Stimulated activated CD8-positive, alpha-beta memory T cell treated with anti-CD3 and anti-CD28 coated beads, Interleukin-15, amount 100 ng/mL, for 4 hours (primary cell): ENCODE measurements at places on chromosomes 6 and 20.
A peak's percentile ranks its signal among the peaks of the same experiment; 100 is the strongest.

DNA sequence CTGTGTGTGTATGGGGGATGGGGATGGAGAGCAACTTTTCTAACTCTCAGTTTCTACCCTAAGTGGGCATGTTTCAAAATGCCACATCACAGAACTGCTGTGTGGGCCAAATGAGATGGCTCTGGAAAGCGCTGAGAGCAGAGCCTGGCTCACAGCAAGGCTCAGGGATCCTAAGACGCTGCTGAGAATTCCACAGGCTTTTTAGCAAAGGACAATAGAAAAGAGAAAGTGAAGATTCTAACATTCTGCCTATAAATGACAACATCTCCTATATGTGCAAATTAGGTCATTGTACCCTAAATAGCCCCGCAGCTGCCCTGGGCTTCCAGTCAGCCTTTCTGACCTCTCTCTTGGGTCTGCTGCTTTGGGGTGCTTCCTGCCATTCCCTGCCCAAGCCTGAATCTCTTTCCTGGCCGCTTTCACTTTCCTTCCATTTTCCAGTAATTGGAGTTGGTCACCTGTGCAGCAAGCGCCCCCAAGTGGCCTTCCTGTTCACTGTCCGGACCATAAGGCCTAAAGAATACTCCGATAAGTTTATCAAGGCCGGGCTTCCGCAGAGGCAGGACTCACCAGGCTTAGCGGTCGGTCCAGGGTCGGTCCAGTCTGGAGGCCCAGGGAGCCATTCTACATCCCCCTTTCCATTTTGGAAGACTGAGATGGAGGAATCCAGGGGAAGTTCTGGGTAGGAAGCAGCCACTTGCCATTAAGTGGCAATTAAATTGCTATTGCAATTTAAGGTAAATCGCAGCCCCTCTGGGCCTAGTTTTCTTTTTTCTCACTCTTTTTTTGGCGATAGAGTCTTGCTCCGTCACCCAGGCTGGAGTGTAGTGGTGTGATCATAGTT, 6.7 kb upstream of the DDR1 start:
- peak; percentile 47 for DNase-seq

DNA sequence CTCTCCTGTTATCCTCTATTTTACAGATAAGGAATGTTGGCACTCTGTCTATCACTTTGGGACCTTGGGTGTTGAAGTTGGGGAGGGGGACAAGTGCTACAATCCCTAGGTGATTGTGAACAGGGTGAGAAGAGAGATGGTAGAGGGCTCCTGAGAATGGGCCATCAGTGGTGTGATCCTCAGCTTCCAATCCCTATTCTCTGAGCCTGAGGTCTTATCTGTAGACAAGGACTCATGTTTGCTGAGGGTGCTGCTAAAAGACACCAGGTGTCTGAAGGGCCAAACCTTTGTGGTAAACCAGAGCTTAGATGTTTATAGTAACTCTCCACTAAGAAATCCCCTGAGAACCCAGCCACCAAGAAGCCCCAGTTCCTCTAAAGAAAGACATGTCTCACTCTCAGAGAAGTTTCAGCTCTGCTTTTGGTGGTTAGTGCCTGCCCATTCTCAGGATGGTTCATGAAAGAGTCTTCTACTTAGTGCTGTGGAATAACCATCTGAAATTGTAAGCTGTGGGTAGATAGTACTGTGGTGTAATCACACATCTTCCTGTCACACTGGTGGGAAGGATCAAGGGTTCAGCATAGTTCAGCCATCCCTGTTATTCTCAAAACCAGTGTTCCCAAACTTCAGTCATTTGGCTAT, 58.2 kb upstream of the IL20RA start:
- no peak for DNase-seq

DNA sequence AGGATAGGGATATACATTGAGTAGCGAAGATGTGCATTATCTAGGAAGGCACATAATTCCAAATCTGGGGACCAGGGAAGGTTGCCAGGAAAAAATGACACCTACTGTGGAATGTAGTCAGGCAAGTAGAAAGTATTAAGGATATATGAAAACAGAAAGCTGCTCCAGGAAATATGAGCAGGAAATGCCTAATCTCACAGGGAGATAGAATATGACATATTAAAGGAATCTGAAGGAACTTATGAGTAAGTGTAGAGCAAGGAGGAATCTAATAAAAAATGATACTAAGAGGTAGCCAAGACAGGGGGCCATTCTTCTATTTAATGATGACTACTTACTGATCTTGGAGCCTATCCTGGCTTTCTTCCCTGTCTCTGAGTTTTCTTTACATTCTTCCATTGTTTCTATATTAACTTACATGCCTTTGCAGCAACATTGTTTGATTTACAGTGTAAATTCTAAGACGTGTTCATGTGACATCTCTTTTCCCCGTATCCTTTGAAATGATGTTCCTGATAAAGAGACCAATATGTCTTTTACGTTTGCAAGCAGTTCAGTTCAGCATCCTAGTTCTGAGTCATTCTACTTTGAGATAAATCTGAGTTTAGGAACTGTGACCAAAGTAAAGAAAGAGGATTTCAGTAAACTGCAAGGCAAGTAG, 58.6 kb downstream of the TINAG start:
- no peak for DNase-seq

DNA sequence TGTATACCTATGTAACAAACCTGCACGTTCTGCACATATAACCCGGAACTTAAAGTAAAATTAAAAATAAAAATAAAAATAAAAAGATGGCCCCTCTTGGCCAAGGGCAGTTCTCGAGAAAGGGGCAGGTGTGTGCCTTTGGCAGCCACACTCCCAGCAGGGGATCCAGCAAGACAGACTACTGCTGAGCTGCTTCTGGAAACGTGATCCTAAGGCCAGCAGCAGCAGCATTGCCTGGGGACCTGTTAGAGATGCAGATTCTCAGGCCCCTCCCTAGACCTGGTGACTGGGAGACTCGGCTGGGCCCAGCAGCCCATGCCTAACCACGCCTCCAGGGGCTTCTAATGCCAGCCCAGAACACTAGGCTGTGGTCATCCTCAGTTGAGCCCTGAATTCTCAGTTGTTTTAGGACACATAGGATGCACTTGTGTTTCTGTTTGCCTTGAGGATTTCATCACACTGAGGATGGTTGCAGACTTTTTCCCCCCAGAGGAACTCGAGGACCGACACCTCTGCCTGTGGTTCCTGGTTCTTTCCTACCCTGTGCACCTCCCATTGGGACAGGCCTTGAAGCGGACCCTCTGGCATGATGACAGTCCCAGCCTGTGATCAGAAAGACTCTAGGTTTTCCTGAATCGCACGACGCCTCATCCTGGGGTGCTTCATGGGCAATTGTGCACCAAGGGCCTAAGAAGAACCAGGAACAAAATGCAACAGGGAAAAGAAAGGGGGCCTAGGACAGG, 105.9 kb downstream of the TOX2 start:
- DNase-seq = no peak

DNA sequence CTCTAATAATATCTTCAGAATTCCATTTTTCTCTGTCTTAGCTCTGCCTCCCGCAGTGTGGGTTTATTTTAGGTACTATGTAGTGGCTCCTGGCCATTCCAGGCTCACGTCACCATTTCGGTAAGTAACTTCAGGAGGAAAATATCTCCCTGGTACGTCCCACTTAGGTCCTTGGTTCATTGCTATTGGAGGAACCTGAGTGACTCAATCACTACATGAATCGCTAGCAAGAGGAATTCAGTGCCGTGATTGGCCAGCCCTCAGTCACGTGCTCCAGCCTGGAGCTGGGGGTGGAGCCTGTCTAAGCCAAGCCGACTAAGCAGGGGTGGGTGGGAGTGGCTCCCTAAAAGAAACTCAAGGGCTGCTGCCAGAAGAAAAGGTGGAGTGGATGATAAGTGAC, 67.3 kb upstream of the E2F3 start:
- DNase-seq = no peak

DNA sequence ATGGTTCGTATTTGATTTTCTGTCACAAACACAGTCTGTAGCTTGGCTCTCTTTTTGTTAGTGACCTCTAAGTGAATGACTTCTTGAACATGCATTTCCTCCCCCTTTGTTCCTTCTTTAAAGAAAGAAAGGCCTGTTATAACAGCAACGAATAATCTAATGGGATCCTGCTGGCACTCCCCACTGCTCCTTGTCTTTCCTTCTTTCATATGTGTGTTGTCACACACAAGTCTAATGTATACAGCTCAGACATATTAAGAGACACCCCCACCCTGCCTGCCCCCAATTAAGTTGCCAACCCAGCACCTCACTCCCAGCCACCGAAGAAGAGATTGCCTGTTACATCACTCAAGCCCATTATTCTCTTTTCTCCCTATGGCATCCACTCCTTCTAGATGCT, 4.9 kb upstream of the SAMD5 start:
- DNase-seq = no peak

DNA sequence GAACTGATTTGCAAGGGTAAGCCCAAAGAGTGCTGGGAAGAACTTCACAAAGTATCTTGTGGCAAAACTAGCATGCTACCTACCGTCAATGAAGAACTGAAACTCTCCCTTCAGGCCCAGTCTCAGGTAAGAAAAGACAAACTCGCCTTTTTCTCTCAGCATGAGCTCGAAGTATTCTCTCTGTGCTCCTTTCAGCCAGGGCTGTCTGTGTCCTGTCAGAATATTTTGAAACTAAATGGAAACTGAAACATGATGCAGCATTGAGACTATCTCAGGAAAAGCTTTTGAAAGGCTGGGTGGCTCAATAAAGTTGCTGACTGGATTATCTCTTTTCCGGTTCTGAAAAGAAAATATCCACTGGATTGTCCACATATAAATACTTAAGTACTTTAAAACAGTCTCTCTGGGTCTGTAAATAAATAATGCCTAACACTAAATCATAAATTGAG, 696 bp downstream of the CALHM5 start:
- no peak for DNase-seq
